CD14-positive monocyte (primary cell): ENCODE measurements at places on chromosomes 3 and 15.

GRCh38 chr3:136979684-136980083 is 21.9 kb downstream of the IL20RB start:
- DNase-seq, result no peak

DNA sequence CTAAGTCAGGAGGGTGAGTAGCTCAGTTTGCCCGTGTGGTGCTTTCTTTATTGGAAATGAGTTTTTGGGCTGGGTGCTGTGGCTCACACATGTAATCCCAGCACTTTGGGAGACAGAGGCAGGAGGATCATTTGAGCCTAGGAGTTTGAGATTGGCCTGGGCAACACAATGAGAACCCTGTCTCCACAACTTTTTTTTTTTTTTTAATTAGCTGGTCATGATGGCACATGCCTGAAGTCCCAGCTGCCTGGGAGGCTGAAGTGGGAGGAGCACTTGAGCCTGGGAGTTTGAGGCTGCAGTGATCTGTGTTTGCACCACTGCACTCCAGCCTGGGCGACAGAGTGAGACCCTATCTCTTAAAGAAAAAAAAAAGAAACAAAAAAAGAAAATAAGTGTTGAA is 174.9 kb downstream of the NSMCE3 start:
- no peak for DNase-seq

DNA sequence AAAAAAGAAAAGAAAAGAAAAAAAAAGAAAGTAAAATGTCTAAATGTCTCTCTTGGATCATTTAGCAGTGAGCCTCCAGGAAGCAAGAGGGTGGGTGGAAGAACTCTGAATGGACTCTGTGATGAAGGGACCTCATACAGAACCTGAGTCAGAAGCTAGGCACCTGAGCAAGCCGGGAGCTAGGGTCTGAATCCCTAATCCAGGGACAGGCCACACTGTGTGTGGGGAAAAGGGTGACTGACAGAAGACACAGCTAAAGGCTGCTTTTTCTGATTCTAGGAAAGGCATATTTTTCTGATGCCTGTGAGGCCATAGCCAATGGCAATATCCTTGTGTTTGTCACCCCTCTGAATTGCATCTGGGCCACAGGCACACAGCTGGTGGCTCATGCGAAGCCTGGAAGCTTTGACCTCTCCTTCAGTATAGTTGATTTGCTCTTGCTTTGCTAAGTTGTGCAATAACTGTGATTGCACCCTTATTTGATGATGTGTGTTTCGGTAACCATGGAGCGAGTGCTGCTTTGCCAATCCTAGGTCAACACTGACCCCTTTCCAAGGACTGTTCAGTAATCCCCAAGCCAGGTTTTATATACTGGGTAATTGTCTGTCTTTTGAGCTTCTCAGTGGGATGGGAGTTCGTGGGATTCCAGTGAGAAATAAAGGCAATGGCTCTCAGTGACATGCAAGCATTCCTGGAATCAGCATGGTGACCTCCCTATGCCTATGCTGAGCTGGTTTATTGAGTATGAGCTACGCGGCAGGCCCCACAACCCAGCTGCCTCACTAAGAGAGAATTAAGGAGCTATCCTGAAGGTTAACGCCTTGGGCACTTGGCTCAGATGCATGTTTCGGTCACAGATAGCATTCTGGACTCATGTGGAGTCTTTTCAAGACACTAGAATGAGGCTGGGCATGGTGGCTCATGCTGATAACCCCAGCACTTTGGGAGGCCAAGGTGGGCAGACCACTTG is 49.0 kb upstream of the OSBPL11 start:
- DNase-seq, result peak; percentile 78

- no peak for DNase-seq
These were observed 866.4 kb downstream of the PLOD2 start for GRCh38 chr3:145294572-145294971.

- no peak for DNase-seq
These were observed 6.6 kb upstream of the SCAP start for GRCh38 chr3:47482366-47482765.

GRCh38 chr3:153437666-153438065 is 275.6 kb downstream of the RAP2B start:
- DNase-seq, result no peak

- no peak for DNase-seq
These were observed 27.9 kb downstream of the FRG2C start for GRCh38 chr3:75692061-75692460.

- no peak for DNase-seq
These were observed 100.3 kb downstream of the LIPC start for GRCh38 chr15:58532126-58532525.

GRCh38 chr3:143139762-143140161 is 20.2 kb downstream of the CHST2 start:
- no peak for DNase-seq

DNA sequence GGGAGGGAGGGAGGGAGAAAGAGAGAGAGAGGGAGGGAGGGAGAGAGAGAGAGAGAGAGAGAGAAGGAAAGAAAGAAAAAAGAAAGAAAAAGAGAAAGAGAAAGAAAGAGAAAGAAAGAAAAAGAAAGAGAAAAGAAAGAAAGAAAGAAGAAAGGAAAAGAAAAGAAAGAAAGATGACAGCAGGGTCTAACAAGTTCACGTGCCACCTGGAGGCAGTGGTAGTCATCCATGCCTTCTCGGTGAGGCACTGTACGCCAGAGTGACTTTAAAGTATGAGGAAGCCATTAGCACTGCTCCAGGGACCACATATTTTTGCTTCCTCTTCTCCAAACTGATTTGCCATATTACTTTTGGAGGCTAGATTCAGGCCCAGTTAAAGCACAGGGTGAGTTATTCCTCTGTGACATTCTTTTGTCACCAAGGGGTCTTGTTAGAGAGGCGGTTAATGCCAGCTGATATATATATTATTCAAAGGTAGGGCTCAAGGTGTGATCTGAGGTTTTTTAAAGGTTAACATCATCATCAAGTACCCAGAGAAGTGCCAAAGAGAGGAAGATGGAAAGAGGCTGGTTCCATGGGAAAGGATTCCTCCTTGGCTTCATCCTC is at the start of gene HTR3D:
TSS of gene HTR3D (plus strand) at position 556 of the 606 bp plus-strand sequence. CDS start at position 556, 0 bp downstream.
- peak; percentile 25 for DNase-seq

- DNase-seq, result no peak
These were observed 847.2 kb downstream of the TUSC7 start for GRCh38 chr3:117556646-117557407.
